Posterior vena cava (tissue), 2 donors: ENCODE measurements at places on chromosomes 16 and 17. TPM values are rescaled to one million over a fixed set of nuclear protein-coding genes. Genes with fewer than 3 reads are reported as not detected.
A peak's percentile ranks its signal among the peaks of the same experiment; 100 is the strongest.

- peak; percentile 78 for DNase-seq
Observed at GRCh38 chr16:62225675-62226074, 189.4 kb upstream of the CDH8 start.

- DNase-seq = no peak
Observed at GRCh38 chr17:81347437-81347836, 47.8 kb upstream of the BAHCC1 start.

DNA sequence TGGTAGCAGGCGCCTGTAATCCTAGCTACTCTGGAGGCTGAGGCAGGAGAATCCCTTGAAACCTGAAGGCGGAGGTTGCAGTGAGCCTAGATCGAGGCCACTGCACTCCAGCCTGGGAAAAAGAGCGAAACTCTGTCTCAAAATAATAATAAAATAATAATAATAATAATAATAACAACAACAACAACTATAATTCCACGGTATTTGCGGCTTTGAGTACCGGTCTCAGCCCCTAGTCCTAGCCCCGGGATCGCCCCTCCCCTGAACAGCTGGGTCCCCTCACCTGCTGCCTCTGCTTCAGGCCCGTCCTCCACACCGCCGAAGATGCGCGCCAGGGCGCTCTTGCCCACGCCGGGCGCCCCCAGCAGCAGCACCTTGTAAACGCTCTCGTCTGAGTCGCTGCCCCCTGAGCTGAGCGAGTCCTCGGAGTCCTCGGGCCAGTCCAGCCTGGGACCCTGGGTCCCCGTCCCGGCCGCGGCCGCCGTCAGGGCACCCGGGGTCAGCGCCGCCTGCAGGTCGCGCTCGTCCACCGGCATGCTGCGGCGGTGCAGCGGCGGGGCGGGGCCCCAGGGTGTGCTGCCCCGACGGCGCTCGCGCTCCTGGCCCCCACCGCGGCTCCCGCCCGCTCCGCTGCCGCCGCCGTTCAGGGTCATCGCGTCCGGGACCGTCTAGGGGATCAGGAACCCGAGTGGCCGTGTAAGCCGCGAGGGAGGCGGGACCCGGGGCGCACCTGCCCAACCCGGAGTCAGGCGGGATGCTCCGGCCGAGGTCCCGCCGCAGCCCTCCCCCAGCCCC is 611 bp downstream of the RRAD start:
- no peak for DNase-seq

DNA sequence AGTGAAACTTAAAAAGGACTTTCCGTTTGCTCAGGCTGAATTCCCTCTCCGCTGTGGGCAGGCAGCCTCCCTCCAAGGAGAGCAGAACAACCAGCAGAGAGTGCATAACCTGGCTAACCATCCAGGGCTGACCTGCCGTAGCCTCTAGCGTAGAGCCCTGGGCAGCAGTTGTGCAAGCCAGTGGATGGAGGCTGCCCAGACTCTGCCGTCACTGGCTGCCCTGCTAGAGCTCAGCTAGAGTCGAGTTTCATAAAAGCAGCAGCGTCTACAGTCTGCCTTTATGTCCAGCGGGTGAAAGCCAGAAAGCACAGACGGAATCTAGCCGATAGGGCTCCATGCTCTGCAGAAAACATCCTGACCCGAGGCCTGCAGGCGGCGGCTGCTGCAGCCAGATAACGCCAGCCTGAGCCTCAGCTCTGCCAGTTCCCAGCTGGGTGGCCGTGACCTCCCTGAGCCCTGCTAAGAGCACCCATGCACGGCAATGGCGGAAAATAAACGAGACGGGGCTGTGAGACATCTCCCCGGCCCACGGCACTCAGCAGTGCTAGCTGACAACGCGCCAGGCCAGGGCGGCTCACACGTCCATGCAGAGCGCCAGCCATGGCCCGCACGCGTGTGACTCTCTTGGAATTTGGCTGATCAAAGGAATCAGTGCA is 231.3 kb downstream of the ENGASE start:
- no peak for DNase-seq

GRCh38 chr17:11296994-11297393 is 56.0 kb downstream of the SHISA6 start:
- no peak for DNase-seq

Gene FN3K
- 13.2 TPM for total RNA-seq

DNA sequence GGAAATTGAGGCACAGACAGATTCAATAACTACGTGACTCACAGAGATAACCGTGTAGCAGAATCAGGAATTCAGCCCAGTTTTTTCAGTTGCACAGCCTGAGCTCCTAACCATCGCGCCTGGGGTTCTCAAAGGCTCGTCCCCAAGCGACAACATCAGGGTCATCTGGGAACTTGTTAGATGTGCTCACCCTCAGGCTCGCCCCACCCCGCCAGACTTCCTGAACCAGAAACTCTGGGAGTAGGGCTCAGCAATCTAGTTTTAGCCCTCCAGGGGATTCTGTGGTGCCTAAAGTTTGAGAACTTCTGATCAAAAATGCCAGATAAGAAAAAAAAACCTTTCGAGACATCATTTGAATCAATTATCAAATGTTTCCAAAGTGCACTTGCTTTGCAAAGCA is 559.8 kb downstream of the WWOX start:
- no peak for DNase-seq

GRCh38 chr17:8294814-8295316 is 335 bp downstream of the SLC25A35 start:
- no peak for DNase-seq

- no peak for DNase-seq
Observed at GRCh38 chr17:72097144-72097543, 23.7 kb upstream of the SOX9 start.

GRCh38 chr17:15124264-15124595 is 140.9 kb downstream of the PMP22 start:
- DNase-seq = no peak

DNA sequence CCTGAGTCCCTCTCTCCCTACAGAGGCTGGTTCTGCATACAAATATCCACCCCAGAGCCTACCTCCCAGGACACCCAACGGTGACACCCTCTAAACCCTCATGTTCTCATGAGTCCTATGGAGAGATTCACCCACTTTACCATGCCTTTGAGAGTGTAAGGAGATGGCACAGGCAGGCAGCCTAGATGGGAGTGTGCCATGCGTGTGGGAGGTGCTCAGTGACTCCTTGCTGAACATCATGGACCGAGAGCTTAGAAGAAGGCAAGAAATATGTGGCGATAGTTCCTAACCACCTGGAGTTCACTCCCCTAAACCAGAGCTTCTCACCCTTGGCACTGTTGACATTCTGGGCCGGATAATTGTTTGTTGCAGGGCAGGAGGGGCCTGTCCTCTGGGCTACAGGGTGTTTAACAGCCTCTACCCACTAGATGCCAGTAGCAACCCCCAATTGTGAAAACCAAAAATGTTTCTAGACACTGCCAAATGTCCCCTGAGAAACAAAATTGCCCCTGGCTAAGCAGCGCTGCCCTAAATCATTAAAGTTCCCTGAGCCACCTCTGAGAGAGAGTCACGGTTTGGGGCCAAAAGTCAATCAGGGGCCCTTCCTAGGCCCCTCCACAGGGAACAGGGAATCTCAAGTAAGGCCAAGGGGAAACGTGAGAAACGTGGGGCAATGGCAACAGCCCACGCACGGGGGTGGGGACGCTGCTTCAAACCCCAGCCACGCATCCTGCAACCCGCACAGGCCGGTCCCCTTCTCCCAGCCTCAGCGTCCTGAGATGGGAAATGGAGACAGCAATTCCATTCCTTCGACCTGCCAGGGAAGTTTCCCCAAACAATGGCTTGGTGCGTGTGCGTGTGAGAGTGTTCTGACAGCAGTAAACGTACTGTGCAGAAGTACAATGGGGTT is 66.8 kb downstream of the C16orf78 start:
- DNase-seq = peak; percentile 52

Gene PIK3R6
- total RNA-seq = 1.1 TPM

Gene NKD1
- total RNA-seq = 25.7 TPM

Gene BCL6B
- 29.7 TPM for total RNA-seq

DNA sequence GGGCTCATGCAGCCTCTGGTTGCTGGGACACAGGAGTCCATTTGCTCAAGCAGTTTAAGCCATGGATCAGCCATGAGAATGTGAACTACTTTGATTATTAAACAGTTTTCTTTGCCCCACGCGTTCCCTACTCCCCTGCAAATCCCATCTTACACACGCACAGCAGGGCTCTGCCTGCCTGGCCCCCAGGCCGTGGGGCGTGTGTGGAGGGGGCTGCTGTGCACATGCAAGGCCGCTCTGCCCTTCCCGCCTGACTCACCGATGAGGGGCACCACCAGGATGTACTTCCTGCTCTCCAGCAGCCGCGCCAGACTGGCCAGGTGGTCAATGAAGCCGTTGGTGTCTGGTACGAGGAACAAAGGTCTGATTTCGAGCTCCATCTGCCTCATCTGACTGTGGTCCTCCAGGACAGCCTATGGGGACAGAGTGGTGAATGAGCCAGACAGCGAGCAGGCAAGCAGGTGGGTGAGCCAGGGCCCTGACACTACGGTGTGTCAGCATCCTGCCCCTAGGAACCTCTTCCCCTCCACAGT is 13.7 kb downstream of the HIC1 start:
- no peak for DNase-seq

GRCh38 chr17:16351831-16352230 is 1.4 kb downstream of the CENPV start:
- no peak for DNase-seq

DNA sequence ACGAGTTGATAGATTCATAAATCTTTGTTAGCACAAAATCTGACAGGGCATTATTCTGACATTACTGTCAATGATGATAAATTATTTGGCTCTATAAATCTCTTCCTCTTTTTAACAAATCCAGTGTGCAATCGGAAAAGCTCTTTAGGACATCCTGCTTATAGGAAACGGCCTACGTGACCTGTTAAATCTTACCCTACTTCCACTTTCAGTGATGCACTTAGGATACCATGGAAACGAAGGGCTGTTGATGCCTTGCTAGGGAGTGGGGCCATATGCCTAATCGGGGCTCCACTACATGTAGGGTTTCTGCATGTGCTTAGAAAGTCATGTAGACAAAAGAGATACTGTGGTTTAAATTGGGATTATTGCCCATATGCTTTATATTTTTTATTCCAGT is 27.2 kb downstream of the ZNF594 start:
- no peak for DNase-seq

GRCh38 chr17:32852811-32853210 is 24.1 kb downstream of the MYO1D start:
- no peak for DNase-seq

Gene ABCA9
- total RNA-seq = 36.6 TPM

DNA sequence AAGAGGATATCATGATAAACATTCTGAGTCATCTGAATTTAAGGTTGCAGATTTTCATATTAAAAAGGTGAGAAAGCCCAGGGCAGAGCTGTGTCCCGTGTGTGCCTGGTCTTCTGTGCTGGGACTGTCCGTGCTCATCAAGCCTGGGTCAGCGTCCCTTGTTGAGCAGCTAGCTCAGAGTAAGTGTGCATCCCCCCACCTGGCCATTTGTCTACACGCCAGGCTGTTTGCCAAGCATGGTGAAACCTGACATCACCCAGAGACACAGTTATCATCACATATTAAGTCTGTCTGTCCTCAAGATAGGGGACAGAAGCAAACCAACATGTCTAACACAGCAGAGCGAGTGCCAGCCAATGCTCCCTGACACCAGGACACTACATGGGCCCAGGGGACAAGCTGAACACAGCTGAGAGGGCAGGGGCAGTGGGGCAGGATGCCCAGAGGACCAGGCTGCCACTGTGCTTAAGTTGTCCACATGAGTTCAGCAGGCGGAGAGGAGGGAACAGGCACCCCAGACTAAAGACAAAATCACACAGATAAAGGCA is 57.9 kb upstream of the CNEP1R1 start:
- DNase-seq = peak; percentile 32
